Smooth muscle cell of the umbilical artery (primary cell): ENCODE measurements at places on chromosomes 5 and 9. TPM values are rescaled to one million over a fixed set of nuclear protein-coding genes. Genes with fewer than 3 reads are reported as not detected.

Gene EPB41L4B
- total RNA-seq, result 0.09 TPM in 1 of 2 replicates, not detected in the other

Gene LEAP2
- 0.18 and 0.30 TPM in 2 replicates for total RNA-seq

Gene ORM2
- not detected in 2 replicates for total RNA-seq

Gene UGT3A2
- total RNA-seq, result not detected in 2 replicates

Gene WNT8A
- total RNA-seq, result not detected in 2 replicates

Gene PCDHGB5
- 30.9 and 34.3 TPM in 2 replicates for total RNA-seq

Gene PAM
- 513 and 529 TPM in 2 replicates for total RNA-seq

Gene SYK
- total RNA-seq, result not detected in 2 replicates

Gene DMRT3
- not detected in 2 replicates for total RNA-seq

Gene LCN10
- total RNA-seq, result not detected in 2 replicates

Gene HAVCR1
- not detected in 2 replicates for total RNA-seq

Gene LECT2
- total RNA-seq, result not detected in 2 replicates

Gene KCTD16
- 5.4 and 33.0 TPM in 2 replicates for total RNA-seq

Gene C9orf153
- total RNA-seq, result 0.30 and 1.1 TPM in 2 replicates

Gene PRSS3
- 2.1 and 3.2 TPM in 2 replicates for total RNA-seq

Gene CCNO
- total RNA-seq, result 0.14 TPM in 1 of 2 replicates, not detected in the other

Gene GADD45G
- total RNA-seq, result 0.51 and 1.8 TPM in 2 replicates

Gene PCDHGA3
- total RNA-seq, result 1.6 and 2.1 TPM in 2 replicates

Gene EDIL3
- 182 and 237 TPM in 2 replicates for total RNA-seq

Gene PCDHA6
- 0.60 and 0.89 TPM in 2 replicates for total RNA-seq

Gene PMPCA
- 39.5 and 59.3 TPM in 2 replicates for total RNA-seq

Gene LSM11
- 6.1 and 8.6 TPM in 2 replicates for total RNA-seq

Gene LPAR1
- total RNA-seq, result 45.7 and 82.0 TPM in 2 replicates

Gene CCL27
- 0.14 and 0.59 TPM in 2 replicates for total RNA-seq

Gene FAM153A
- total RNA-seq, result not detected in 2 replicates

Gene FTMT
- total RNA-seq, result not detected in 2 replicates

Gene CTXN3
- total RNA-seq, result not detected in 2 replicates

Gene CAMLG
- 26.8 and 33.9 TPM in 2 replicates for total RNA-seq

Gene SLC6A3
- total RNA-seq, result not detected in 2 replicates

Gene CCDC192
- not detected in 2 replicates for total RNA-seq

Gene C5orf15
- 77.9 and 89.1 TPM in 2 replicates for total RNA-seq

Gene HAPLN1
- total RNA-seq, result 0.89 and 24.8 TPM in 2 replicates

Gene ITGA2
- 72.5 and 294 TPM in 2 replicates for total RNA-seq

Gene SLC24A2
- total RNA-seq, result not detected in 2 replicates

Gene CKMT2
- 3.3 and 3.6 TPM in 2 replicates for total RNA-seq

Gene NEUROG1
- not detected in 2 replicates for total RNA-seq

Gene TMC1
- total RNA-seq, result under 0.01 and 0.28 TPM in 2 replicates

Gene PCAT7
- total RNA-seq, result 0.30 TPM in 1 of 2 replicates, not detected in the other

Gene DNM1
- 9.5 and 14.2 TPM in 2 replicates for total RNA-seq

Gene INSL6
- not detected in 2 replicates for total RNA-seq

Gene SLC9A3
- total RNA-seq, result 0.30 and 0.65 TPM in 2 replicates

Gene LCN9
- not detected in 2 replicates for total RNA-seq

Gene KLHL3
- total RNA-seq, result 4.8 and 5.1 TPM in 2 replicates

Gene SLC28A3
- 0.59 and 1.0 TPM in 2 replicates for total RNA-seq

Gene STK10
- total RNA-seq, result 12.2 and 33.2 TPM in 2 replicates

Gene OR2V1
- not detected in 2 replicates for total RNA-seq

Gene RCL1
- total RNA-seq, result 9.2 and 17.4 TPM in 2 replicates

Gene PALM2AKAP2
- total RNA-seq, result 28.5 and 52.9 TPM in 2 replicates

Gene SV2C
- not detected in 2 replicates for total RNA-seq

Gene RASGRF2
- total RNA-seq, result 5.1 and 21.7 TPM in 2 replicates
